Fibroblast of skin of left quadriceps (primary cell): ENCODE measurements at places on chromosomes 12 and 14.

- no peak for DNase-seq
Observed at GRCh38 chr12:4346931-4347330, 25.9 kb downstream of the TIGAR start.

GRCh38 chr14:87916103-87916885 is 76.7 kb downstream of the GALC start:
- DNase-seq, result no peak

DNA sequence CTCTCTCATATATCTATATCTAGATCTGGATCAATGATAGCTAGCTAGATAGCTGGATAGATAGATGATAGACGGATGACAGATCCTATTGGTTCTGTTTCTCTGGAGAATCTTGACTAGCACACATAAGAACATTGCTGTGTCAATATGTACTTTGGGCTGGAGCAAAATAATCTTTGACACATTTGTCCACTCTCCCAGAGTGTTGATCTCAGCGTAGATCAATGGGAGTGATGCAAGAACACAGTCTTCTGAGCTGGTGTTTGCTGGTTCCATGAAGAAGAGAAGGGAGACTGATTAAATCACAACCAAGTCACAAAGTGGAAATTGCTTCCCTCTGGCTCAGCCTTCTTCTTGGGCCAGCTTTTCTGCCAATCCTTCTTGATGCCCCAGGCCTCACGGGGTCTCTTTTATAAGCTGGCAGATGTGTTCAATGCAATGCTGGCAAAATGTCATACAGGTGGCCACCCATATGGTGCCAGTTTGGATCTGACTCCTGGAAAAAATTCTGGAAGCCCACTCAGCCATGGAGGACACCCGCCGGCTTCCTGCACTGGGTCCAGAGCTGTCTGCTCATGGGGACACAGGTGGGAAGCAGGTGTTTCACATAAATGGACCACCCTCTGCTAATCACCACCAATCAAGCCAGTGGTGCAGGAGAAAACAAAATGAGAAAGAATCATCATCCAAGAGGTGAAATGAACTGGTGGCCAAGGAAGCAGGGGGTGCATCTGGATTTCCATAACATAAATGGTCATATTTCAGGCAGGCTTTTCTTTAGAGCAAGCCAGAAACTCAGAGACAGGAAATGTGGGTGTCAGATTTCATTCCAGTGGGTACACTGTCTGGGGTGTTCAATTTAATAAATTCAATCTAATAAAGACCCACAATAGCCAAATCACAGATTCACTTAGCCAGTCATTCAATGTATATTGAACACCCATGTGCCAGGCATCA is 310.3 kb downstream of the DPF3 start:
- DNase-seq, result no peak

GRCh38 chr12:2183556-2184541 is 131.1 kb downstream of the CACNA1C start:
- DNase-seq, result peak; percentile 86

DNA sequence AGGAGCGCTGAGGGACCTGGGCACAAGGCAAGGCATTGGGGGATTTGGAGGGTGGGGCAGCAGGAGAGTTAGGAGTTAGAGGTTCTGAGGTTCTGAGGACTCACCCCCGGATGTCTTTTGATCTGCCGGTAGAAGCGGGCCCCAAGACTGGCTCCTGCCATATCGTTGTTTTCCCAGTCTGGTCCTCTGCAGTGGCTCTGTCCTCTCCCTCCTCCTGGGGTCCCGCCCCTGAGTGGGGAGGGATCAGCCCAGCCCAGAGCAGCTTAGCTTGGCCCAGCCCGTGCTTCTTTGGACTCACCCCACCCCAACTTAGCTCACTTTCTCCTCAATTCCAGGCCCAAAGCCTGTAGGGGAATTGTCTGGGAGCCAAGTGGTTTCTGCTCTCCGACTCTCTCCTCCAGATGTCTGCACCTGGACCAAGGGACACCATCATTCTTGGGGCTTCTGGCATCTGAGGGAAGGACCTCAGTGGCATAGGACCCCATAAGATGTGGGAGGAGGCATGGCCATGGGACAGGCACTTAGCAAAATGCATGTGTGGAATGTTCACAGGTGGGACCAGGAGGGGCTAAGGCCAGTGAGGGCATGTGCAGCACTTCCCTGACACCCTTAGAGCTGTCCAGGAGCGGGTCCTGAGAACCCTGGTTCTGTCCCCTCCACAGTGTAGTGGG is 7.5 kb downstream of the SHMT2 start:
- no peak for DNase-seq

DNA sequence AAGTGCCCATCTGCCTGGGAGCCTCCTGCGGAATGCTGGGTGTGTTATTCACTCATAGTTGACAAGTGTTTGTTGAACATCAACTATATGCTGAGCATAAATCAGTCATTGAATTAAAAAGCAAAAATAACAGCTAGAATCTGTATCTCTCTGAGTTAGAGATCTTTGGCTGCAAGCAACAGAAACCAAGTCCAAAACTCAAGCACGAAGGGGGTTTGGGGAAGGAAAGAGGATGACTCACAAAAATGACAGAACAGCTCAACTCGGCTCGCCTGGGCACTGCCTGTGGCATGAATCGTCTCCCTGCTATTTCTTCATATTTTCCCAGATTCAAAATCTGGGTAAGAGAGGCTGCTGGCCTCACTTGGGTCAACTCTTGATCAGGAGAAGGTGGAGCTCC is 72.6 kb upstream of the NCOR2 start:
- no peak for DNase-seq

- DNase-seq, result no peak
Observed at GRCh38 chr14:80705241-80705980, 236.1 kb downstream of the CEP128 start.

- DNase-seq, result no peak
Observed at GRCh38 chr12:23473071-23473470, 476.4 kb downstream of the SOX5 start.

DNA sequence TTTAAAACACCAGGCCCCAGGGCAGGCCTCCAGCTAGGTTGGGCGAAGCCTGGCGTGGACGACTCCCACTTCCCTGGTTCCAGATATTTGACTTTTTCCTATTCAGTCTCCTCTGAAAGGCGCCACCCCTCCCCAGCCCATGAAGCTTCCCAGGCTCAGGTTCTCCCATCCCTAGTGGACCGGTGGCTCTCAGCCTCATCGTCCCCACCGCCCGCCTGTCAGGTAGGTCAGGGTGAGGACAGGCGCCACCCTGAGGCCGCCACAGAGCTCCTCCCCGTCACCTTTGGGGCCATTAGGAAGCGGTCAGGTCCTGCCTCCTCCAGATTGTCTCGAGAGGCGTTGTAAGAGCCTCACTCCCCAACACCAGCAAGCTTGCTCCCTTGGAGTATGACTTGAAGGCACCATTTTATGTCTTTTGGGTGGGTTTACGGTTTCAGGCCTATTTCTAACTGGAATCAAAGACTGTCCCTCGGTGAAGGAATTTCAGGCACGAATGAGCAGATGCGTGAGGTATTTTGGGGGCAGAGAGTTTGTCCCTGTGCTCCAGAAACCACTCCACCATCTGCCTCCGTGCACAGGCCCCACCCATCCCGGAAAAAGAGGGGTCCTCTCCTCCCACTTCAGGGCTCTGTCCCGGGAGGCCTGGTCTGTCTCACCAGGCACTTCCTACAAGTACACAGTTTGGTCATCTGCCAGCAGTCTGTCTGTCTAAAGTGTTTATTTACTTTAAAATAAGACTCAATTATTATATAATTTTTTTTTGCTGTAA is 55.6 kb downstream of the TSPAN9 start:
- DNase-seq, result peak; percentile 53

DNA sequence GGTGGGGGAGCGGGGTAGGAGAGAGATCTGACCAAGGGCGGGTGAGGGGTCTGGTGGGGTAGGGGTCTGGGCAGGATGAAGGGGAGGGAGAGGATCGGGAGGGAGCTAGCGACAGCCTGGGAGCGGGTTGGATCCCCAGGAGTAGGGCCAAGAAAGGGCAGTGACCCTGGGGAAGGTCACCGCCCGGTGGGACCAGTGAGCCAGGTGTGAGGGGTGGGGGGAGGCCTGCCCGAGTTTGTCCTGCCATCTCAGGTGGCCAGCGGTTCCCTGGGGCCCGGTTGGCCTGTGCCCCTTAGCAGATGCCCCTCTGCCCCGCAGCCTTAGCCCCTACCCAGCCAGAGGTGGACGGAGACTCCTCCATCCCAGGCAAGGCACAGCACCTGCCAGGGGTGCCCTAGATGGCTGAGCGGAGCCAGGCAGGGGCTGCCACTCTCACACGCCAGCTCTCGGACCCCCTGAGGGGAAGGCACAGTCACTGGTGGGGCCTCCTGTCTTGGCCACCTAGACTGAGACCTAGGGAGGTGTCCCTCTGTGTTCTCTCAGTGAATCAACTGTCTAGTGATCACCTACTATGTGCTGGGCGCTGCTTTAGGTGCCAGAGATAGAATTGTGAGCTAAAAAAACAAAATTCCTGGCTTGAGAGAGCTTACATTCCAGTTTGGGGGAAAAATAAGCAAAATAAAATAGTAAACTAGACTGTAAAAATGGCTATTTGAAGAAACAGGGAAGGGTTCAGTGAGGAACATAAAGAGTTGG is 629 bp upstream of the TTC7B start:
- no peak for DNase-seq

GRCh38 chr12:49941556-49942511 is 8.7 kb upstream of the AQP2 start:
- DNase-seq, result no peak

GRCh38 chr14:58731465-58732293 is 93.9 kb downstream of the DACT1 start:
- DNase-seq, result peak; percentile 100
